ENCODE measurements at places on chromosomes 7 and 10.
A peak's percentile ranks its signal among the peaks of the same experiment; 100 is the strongest.

DNA sequence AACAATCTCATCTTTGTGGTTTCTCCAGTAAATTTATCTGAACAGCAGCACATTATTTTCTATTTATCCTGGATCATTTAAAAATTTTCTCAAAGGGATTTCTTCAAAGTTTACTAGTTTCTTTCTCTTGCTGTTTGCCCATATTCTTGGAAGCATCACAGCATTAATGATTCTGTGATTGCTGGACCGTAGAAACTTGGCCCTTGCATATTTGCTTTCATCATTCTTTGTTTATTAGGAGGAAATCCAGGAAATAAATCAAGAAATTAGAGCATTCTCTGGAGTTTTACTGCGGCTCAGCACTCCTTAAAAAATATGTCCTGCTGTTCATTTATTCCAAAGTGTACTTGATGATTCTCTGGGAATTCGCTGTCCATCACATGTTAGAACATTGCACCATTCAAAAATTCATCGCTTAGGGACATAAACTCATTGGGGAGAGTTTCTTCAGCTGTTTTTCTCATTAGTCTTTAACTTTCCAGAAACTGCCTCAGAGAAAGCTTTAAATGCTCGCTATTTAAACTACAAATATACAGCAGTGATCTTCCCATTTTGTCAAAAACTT, 264.0 kb upstream of the CDC14C start:
- no peak for DNase-seq

DNA sequence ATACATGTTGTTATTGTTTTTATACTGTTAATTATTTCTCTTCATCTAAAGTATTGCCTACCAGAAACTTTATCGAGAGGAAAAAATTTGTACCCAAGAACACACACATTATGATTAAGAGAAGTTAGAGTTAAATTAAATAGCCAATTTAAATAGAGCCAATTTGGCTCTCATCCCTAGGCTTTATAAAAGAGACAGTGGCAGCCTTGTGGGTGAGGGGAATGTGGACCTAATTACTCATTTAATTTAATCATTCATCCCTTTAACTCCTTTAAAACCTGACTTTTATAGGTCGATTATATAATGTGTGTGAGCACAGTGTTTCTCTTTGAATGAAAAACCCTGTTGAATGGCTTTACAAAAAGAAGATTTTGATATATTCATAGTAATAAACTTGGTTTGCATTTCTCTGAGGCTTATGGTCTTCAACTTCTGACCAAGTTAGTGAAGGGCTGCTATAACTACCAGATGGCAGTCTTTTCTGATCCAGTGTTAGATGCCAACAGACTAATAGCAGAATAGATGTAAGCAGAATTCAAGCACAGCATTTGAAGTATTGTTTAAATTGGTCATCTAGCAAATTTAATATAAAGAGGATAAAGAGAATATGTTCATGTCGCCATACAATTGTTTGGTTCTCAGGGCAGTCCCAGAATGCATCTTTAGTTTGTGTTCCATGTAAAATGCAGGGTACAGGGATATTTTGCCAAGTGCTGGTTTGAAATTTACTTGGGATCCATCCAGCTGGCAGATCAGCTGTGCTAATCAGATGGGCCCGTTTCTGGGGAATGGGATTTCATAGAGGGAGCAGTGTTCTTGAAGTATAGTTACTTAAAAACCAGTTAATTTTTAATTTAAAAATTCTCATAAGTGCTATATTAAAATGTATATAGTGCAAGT, 25.3 kb downstream of the ADD3 start:
- DNase-seq = no peak

GRCh38 chr10:93280121-93280698, 201.9 kb downstream of the MYOF start:
- peak; percentile 45 for DNase-seq

GRCh38 chr7:66356277-66356721, 151.2 kb downstream of the TPST1 start:
- DNase-seq = no peak

DNA sequence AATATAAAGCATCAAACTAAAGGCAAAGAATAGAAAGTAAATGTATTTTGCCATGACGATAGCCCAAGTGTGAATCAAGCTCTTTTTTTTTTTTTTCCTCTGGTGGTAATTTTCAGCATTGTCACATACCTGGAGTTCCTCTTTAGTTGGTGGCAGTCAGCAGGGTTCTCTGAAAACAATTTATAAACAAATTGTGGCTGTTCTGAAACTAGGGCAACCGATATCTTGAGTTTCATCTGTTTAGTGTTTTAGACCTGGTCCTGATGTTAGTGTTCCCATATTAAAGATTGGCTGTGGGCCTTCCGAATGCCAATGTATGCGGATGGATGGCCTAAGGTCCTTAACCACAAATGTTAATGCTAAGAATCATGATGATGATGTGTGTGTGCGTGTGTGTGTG, 713.1 kb downstream of the GATA3 start:
- no peak for DNase-seq

DNA sequence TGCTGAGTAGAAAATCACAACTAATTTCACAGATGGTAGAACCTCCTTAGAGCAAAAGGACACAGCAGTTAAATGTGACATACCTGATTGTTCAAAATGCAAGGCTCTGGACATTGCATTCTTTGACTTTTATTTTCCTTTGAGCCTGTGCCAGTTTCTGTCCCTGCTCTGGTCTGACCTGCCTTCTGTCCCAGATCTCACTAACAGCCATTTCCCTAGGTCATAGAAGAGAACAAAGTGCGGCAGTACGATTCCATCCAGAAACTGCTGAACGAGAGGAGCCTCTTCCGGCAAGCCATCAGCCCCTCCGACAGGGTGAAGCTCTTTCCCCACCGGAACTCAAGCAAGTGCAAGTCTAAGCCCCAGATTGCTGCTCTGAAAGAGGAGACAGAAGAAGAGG, 186.9 kb downstream of the CFTR start:
- no peak for DNase-seq

DNA sequence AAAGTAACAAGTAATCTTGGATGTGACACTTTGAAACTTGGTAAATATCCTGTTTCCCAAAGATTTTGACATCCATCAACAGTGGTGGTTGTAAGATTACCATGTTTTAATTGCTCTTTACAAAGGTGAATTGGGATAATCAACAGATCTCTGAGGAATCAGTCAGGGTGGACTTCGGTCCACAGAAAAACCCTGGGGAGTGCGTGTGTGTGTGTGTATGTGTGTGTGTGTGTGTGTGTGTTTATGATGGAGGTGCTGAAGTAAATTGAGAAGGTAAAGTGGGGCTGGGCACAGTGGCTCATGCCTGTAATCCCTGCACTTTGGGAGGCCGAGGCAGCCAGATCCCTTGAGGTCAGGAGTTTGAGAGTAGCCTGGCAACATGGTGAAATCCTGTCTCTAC, 12.0 kb upstream of the AUTS2 start:
- DNase-seq = no peak

DNA sequence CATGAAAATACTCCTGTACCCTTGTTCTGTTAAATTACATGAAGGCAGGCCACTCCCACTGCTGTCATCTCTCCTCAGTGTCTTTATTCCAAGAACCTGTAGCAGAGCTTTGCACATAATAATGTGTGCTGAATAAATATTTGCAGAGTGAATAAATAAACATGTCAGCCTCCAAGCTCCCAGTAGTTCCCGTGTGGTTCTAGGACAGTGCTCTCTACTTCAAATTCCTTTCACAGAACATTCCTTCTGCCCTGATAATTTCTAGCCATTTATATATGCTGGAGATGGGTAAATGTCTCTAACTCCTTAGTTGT, 20.3 kb upstream of the HYAL4 start:
- DNase-seq = no peak

GRCh38 chr10:16120563-16120962, 260.3 kb upstream of the MINDY3 start:
- no peak for DNase-seq

- DNase-seq = no peak
Observed at GRCh38 chr10:3573498-3573897, 211.5 kb downstream of the KLF6 start.

GRCh38 chr10:70142555-70142954, 3.9 kb downstream of the TYSND1 start:
- no peak for DNase-seq

DNA sequence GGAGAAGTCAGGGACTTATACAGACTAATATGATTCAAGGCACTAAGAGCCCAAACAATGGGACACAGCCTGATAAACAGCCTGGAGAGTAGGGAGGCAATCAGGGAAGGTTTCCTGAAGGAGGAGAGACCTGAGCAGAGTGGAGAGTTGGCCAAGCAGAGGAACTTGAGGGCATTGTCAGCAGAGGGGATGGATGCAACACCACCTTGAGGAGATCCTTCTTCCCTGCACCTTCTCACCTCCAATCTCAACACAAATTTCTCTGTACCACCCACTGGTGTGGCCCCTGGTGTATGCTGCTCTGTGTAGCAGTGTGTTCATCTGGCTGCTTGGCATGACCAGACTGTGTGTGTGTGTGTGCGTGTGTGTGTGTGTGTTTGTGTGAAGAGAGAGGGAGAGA, 146.2 kb downstream of the WDR11 start:
- no peak for DNase-seq

- DNase-seq = no peak
Observed at GRCh38 chr10:127298381-127298780, 102.0 kb upstream of the INSYN2A start.

DNA sequence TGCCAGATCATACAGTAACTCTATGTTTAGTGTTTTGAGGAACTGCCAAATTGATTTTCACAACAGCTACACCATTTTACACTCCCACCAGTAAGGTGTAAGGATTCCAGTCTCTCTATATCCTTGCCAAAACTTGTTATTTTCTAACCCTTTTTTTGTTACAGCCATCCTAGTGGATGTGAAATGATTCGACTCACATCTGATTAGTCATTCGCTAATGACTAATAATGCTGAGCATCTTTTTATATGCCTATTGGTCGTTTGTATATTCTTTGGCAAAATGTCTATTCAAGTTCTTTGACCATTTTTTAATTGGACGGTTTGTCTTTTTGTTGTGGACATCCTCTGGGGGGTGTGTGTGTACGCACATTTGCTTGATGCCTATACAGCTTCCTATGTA, 142.8 kb downstream of the DGKB start:
- no peak for DNase-seq

DNA sequence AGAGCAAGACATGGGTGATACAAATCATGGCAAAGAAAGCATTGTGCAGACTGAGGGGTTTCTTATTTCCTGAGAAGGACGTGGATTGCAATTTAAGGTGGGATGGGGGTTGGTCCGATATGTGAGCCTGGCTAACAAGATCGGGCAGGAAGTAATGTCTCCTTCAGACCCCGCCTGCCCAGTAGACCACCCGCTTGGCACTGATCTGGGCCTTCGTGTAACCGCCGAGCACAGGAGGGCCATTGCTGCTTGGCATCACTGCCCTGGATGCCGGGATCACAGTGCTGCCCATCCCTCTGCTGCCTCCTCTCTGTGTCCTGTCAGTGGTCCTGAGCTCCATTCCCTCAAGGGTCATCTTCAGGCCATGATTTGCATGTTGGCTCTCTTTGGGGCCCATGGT, 214.6 kb upstream of the ZNF32 start:
- no peak for DNase-seq

DNA sequence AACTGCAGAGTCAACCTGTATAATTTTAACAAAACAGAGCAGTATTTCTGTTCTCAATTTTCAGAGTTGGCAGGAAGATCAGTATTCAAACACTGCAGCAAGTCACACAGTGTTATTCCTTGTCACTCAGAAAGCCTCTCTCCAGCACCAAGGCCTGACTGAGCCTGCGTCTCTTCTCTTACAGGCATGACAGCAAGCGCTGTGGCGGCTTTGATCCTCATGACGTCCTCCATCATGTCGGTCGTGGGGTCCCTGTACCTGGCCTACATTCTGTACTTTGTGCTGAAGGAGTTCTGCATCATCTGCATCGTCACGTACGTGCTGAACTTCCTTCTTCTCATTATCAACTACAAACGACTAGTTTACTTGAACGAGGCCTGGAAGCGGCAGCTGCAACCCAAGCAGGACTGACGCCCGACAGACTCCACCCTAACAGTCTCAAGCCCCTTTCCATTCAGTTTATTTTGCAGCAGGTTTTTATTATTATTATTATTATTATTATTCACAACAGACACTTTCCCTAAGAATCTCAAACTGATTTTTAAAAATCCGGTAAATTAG, 28.0 kb downstream of the GUSB start:
- DNase-seq = no peak

Measured in WTC11 (cell line).